ENCODE measurements at places on chromosomes 5 and 9.

DNA sequence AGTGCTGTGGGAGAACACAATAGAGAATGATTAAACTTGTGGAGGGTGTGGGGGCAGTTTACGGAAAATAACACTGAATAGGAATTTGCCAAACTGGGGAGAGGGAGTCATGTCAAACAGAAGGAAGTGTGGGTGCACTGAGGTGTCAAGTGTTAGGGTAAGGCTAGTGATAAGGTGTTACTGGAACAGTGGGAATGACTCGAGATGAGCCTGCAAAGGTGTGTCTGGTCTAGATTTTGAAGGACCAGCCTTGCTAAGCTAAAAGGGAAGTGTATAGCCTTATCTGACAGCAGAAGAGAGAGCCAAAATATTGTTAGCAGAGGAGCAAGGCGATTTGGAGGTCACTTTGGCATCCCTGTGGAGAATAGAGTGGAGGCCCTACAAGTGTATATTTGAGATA, 4.2 kb downstream of the CNOT6 start:
- no peak for DNase-seq

- DNase-seq = no peak
Measured at GRCh38 chr9:73743826-73744225, 592.2 kb downstream of the ANXA1 start.

DNA sequence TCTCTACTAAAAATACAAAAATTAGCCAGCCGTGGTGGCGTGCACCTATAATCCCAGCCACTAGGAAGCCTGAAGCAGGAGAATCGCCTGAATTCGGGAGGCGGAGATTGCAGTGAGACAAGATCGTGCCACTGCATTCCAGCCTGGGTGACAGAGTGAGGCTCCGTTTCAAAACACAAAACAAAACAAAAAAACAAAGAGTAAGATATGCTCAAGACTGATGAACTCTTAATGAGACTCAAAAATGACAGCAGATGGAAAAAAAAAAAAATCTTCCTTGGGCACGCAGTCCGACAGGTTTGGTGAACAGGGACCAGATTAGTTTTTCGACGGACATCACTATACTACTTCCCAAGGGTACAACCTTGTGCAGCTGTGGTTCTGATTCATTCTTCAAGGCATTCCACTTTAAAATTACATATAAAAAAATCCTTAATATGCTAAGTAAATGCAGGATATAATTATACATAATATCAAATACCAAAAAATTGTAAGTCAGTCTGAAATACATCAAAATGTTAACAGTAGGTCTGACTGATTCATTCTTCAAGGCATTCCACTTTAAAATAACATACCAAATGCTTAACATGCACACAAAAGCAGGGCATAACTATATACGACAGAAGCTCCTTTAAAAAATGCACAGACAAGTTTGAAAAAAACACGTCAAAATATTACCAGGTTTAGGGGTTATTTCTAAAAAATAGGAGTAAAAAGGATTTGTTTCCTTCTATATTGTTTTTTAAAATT, 12.3 kb downstream of the PSIP1 start:
- no peak for DNase-seq

GRCh38 chr5:159098603-159099436, 896 bp downstream of the EBF1 start:
- peak; percentile 32 for DNase-seq

GRCh38 chr9:133726401-133727276, 11.5 kb downstream of the SARDH start:
- peak; percentile 37 for DNase-seq

DNA sequence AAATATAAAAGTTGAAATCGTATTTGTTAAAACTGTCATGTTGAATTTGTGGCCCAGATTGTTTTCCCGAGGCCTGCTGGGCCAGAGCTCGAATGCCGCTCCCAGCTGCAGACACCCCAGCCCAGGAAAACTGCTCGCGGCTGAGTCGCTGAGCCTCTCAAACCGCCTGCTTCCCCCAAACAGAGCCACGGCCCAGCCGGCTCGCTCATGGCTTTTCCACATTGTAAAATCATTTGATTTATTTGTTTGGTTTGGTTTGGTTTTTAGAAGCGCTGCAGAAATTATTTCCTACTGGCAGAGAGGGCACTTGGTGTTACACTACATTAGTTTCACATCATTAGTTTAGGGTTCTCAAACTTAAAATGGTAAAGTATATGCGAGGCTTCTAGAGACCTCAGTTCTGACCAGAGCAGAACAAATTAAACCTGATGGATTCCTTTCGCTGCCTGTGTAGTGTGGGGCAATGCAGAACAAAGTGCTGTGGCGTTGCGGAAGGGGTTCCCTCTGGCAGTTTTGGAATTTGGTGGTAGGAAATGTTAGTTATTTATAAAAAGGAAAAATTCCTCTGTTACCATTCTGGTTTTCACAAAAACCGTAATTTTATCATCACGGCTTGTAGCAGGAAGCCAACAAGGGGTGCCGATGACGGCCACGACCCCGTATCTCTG, 156.5 kb upstream of the PITX1 start:
- DNase-seq = no peak

DNA sequence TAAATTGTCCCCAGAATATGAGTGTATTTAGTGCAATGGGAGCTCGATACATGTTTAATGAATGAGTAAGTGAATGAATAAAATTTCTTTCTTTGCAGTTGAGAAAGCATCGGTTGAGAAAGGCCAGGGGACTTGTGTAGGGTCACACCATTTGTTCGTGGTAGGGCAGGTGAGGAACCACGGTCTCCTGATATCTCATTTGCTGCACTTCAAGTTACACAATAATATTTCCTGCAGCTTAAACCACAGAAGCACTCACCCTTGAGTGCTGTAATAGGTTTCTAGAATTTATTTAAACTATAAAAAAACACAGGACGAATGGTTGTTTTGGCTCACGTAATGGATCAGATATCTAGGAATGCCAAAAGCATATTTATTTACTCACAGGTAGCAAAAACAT, 429.8 kb downstream of the SPATA31D1 start:
- DNase-seq = no peak

GRCh38 chr5:1731091-1731639, 68.5 kb downstream of the MRPL36 start:
- DNase-seq = no peak

- DNase-seq = no peak
Measured at GRCh38 chr9:37324691-37325490, 97.6 kb upstream of the GRHPR start.

GRCh38 chr5:80216753-80217596, 38.9 kb downstream of the SERINC5 start:
- DNase-seq = no peak

DNA sequence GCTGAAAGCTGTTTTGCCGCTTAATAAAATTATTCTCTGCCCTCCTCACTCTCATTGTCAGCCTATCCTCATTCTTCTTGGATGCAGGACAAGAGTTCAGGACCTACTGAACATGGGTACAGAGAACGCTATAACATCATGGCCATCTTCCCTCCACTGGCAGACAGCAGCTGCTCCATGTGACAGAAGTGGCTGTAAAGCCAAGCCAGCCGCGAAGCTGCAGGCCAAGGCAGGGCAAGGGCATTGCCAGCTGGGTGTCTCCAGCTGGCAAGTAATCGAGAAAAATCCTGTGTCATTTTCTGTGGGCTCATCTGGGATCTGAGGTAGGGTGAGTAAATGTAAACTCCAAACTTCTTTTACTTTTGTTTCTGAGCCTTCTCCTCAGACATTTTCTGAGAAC, 84.8 kb downstream of the SLC25A46 start:
- no peak for DNase-seq

All from inflammatory macrophage treated with lipopolysaccharide for 1 hour (primary cell).